Vein endothelial cell (primary cell): ENCODE measurements at places on chromosomes 2 and 18. TPM values are rescaled to one million over a fixed set of nuclear protein-coding genes. Genes with fewer than 3 reads are reported as not detected.

VWA3B gene
- not detected in 2 replicates for total RNA-seq

SLC40A1 gene
- total RNA-seq = 26.4 and 44.4 TPM in 2 replicates

HOXD13 gene
- total RNA-seq = not detected in 2 replicates

VWC2L gene
- total RNA-seq = not detected in 2 replicates

LRP1B gene
- total RNA-seq = under 0.01 TPM in 2 replicates

TFCP2L1 gene
- not detected in 2 replicates for total RNA-seq

CD8B2 gene
- total RNA-seq = not detected in 2 replicates

IL36RN gene
- total RNA-seq = not detected in 2 replicates

KCNIP3 gene
- 0.33 and 0.48 TPM in 2 replicates for total RNA-seq

MRPS9 gene
- total RNA-seq = 17.6 and 18.0 TPM in 2 replicates

UCN gene
- total RNA-seq = 0.38 and 1.3 TPM in 2 replicates

FAP gene
- 0.98 and 4.5 TPM in 2 replicates for total RNA-seq

TMEM247 gene
- total RNA-seq = not detected in 2 replicates

BCL11A gene
- 0.33 and 0.38 TPM in 2 replicates for total RNA-seq

LDAH gene
- total RNA-seq = 11.4 and 30.0 TPM in 2 replicates

FOSL2 gene
- total RNA-seq = 50.9 and 72.5 TPM in 2 replicates

TMEM200C gene
- not detected in 2 replicates for total RNA-seq

TBR1 gene
- under 0.01 and 0.10 TPM in 2 replicates for total RNA-seq

SLC4A3 gene
- total RNA-seq = 0.10 and 0.33 TPM in 2 replicates

CROCC2 gene
- total RNA-seq = not detected in 2 replicates

IL18R1 gene
- 1.6 and 3.4 TPM in 2 replicates for total RNA-seq

TCF23 gene
- total RNA-seq = not detected in 2 replicates

TMEM169 gene
- 0.48 TPM in 1 of 2 replicates, not detected in the other for total RNA-seq

ELMOD3 gene
- 14.2 and 18.6 TPM in 2 replicates for total RNA-seq

CDCA7 gene
- 8.5 and 13.4 TPM in 2 replicates for total RNA-seq

LIPG gene
- total RNA-seq = 30.4 and 80.9 TPM in 2 replicates

ZBTB7C gene
- total RNA-seq = under 0.01 TPM in 1 of 2 replicates, not detected in the other
